Activated CD4-positive, alpha-beta T cell treated with anti-CD3 and anti-CD28 coated beads, Interleukin-10, Interleukin-2, amounts not matched to agents 100 ng/mL and 50 ng/mL, durations not matched to agents 16 hours and 8 hours (primary cell): ENCODE measurements at places on chromosomes 3 and 15.

GRCh38 chr3:144175644-144176425 lies 204.2 kb downstream of the DIPK2A start:
- DNase-seq = no peak

DNA sequence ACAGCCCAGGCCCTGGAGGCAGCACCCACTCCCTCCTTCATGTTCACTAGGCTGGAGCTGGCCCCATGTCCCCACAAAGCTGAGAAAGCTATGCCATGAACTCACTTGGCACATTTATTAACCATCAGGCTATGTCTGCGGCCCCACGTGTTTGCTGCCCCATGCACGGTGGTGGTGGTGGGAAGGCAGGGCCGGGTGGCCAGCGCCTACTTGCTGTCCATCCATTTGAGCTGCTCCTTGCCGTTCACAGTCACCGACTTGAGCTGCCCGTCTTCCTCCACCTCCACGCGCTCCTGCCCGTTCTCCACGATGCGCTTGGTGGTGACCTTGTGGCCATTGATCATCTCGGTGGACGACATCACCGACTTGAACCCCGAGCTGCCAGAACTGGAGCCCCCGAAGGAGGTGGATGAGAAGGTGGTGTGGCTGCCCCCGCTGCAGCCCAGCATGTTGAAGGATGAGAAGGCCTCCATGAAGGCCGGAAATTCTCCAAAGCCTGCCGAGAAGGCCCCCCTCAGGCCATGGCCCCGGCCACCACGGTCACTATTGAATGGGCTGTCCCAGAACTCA lies 4.3 kb downstream of the DNAJB8 start:
- DNase-seq = no peak

DNA sequence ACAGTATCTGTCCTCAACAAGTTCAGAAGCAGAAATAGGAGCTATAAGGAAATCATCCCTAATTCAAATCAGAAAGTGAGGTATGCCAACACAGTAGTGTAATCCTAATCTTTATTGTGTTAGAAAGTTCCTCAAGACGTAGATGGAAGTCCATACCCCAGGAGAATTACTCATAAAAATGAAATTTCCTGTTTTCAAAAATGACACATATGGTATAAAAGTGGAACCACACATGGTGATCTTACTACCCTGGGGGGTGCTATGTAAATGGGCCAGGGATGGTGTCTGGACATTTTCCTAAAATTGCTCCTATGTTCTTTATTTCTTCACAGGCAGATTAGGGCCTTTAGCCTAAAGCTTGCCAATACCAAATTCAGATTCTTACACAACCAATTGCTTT lies 204.1 kb downstream of the ARRDC4 start:
- no peak for DNase-seq

- no peak for DNase-seq
Measured at GRCh38 chr3:195773956-195774537, 37.7 kb downstream of the MUC4 start.

DNA sequence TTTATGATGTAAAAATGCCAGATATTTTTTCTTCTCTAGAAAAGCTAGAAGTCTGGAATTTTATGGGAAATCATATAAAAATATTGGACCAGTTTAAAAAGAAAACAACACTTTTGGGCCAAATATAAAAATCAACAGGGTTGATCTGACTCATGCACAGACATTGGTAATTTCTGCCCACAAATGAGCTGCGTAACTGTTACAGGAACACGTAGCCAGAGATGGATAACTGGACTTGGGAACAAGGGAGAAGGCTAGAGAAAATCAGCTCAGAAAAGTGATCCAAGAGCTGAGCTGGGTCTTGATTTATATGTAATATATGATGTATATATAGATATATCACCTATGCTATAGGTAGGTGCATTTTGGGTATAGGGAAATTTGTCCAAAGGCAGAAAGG lies 36.8 kb upstream of the NAALADL2 start:
- DNase-seq = no peak

DNA sequence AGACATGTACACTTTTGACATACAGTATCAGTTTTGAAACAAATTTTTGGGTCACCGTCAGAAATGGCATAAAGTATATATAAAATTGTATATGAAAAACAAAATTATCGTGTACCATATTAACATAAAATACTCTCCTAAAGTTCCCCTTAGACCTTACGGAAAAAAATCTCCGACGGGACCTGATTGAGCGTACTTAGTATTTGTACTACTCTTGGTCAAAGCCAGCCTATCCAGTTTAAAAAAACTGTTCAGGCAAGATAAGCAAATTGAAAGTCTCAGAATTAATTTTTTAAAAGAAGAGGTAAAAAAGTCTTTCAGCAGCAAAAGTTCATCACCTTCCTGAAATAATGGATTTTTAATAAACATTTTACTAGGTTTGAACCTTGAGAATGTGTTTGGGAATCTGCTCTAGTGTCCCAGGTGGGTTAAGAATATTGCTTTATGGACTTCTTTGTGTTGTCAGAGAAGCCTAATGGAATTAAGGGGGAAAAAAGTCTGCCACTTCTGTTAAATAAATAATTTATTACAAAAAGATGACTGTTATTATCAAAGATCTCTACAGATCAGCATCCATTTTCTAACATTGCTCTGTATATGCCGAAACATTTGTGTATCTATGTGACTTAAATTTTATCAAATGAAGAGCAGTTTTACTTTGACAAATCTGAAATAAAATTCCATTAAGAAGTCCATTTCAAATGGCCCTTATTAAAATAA lies 48.6 kb downstream of the ZBTB20 start:
- no peak for DNase-seq

DNA sequence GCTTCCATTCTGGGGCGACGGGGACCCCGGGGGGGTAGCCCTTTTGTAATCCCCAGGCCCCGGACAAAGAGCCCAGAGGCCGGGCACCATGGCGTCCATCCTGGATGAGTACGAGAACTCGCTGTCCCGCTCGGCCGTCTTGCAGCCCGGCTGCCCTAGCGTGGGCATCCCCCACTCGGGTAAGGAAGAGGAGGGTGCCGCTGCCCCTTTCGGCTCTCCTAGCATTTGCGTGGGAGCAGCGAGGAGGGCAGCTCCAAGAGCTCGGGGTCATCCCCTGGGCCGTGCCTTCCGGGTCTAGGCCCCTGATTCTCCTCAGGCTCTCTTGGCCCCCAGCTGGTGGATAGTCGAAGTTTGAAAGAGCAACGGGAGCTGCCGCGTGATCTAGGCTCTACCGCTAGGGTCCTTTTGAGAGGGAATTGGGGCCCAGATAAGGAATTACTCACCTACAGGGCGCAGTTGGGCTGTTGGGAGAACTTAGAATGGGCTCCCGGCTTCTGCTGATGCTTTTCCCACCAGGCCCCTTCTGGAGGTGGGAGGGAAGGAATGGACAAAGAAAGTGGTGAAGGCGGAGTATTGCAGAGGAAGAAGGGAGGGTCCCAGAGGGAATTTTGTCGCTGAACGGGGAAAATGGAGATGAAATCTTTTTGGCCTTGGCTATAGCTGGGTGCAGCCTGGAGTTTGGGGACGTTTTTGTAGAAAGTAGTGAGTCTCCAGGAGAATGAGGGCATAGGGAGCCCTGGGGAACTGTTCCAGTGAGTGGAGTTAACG lies 615 bp downstream of the VPS18 start:
- peak; percentile 73 for DNase-seq

DNA sequence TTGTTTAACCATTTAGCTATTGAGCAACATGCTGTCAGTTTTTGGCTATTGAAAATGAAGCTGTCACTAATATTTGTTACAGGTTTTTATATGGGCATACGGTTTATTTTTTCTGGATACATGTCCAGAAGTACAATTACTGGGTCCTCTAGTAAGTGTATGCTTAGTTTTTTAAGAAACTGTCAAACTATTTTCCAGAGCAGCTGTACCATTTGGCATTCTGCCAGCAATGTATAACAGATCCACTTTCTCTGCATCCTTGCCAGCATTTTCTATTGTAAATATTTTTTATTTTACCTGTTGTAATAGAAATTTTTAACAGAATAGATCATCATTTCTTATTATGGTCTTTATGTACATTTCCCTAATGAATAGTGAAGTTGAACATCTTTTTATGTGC lies 658.8 kb downstream of the EDEM1 start:
- no peak for DNase-seq

GRCh38 chr3:74137790-74138189 lies 476.7 kb downstream of the CNTN3 start:
- DNase-seq = no peak

DNA sequence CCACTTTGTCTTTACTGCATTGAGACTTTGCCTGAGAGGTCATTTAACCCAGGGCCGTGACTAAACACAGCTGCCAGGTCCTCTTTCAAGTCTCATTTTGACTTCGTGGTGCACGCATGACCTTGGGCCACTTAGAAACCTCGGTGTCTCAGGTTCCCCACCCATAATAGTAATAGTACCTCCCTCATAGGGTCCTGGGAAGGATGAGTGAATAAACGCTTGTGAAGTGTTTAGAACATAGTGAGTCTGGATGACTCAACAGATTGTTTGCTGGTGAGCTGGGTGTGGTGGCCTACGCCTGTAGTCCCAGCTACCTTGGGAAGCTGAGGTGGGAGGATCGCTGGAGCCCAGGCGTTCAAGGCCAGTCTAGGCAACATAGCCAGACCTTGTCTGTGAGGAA lies 56.3 kb downstream of the BDH1 start:
- no peak for DNase-seq

DNA sequence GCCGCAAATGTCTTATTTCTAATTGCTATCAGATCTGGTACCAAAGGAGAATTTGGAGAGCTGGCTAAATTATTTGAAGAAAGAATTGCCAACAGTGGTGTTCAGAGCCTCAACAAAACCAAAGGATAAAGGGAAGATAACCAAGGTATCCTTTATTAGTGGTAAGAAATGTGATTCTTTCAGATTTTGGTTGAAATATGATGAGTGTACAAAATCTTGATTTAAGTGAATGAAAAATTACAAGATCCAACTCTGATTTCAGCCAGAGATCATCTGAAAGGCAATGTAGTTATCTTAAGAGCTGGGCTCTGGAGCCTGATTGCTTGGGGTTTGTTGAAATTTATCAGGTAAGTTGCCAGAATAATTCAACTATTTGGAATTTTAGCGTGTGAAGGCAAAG lies 4.7 kb downstream of the GNL3 start:
- no peak for DNase-seq

- no peak for DNase-seq
Measured at GRCh38 chr15:79932447-79932846, 35.6 kb upstream of the MTHFS start.

GRCh38 chr15:45378149-45378912 lies at the start of gene GATM:
GATM (minus strand) TSS chr15:45378544; CDS start chr15:45378453, 91 bp downstream.
- DNase-seq = peak; percentile 33

GRCh38 chr3:60010781-60011180 lies 961.0 kb upstream of the CFAP20DC start:
- peak; percentile 88 for DNase-seq

- no peak for DNase-seq
Measured at GRCh38 chr3:160001148-160001760, 12.6 kb downstream of the IL12A start.

GRCh38 chr3:139353920-139354556 lies 10.2 kb downstream of the MRPS22 start:
- DNase-seq = peak; percentile 11

DNA sequence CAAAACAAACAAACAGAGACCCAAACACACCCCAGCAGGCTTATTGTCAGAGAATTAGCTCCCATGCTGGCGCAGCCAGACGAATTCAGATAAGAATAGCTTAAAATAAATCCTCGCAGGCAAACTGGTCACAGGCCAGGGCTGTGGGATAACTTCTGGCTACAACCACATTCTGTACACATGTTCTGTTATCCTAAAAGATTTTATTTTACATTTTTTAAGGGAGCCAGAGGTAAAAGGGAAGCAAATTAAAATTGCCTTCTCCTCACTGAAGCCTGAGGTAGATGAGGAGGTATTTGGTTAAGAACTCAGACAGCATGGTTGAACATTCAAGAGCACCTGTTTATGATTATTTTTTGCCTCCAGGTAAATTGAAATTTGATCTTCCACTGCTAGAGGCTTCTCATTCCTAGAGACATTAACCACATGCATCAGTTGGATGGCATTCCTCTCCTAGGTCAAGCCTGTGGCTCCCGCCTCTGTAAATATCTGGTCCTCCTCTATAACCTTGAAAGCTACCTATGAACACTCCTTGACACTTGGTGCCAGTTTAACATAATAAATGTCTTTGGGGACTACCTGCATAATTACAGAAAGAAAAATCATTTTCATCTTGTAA lies 190.3 kb downstream of the SATB1 start:
- DNase-seq = no peak

- DNase-seq = no peak
Measured at GRCh38 chr15:76711351-76711827, 193.8 kb downstream of the SCAPER start.

- DNase-seq = no peak
Measured at GRCh38 chr15:35252351-35252865, 167.3 kb upstream of the NANOGP8 start.

DNA sequence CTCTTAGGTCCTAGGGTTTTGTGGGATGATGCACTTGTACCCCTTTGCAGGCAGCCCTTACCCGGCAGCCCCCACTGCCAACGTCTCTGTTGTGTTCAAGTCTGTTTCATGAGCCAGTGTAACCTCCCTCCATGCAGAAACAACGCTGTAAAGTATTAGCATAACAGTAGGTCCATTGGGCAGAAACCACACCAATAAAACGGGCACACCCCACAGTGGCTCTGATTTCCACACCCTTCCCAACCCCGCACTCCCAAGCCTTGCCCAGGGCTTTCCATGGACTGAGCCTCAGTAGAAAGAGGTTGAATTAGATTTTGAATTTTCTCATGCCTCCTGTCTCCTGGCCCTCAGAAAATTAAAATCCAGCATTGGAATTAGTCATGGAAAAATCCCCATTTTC lies 124.5 kb downstream of the CACNA1D start:
- DNase-seq = no peak

DNA sequence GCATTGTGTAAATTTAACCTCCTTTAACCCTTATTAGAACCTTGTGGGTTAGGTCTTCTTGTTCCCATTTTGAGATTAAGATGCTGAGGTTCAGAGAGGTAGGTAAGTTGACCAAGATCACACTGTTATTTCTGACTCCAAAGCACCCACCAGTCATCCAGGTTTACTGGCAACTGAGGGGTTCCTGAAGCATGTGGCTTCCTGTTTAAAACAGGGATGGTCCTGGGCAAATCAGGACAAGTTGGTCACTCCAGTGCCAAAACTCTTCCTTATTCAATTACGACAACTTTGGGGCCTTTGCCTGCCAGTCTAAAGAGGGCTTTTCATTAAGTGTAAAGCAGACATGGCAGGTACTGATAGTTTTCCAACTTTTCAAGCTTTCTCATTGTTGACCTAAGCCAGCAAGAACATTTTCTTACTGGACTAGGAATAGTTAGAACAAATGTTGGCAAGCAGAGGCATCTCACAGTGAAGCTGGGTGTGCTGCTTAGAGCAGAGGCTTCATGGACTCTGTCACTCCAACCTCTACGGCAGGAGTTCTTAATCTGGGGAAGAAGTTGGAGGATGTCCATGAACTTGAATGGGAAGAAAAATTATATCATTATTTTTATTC lies 149.4 kb upstream of the ADAMTS9 start:
- DNase-seq = no peak
